ENCODE measurements at places on chromosomes 7 and 10.

- no peak for DNase-seq
These were observed 84.9 kb downstream of the INHBA start for GRCh38 chr7:41617987-41618386.

GRCh38 chr7:5701085-5701914 is 80.2 kb downstream of the RNF216 start:
- DNase-seq: no peak

DNA sequence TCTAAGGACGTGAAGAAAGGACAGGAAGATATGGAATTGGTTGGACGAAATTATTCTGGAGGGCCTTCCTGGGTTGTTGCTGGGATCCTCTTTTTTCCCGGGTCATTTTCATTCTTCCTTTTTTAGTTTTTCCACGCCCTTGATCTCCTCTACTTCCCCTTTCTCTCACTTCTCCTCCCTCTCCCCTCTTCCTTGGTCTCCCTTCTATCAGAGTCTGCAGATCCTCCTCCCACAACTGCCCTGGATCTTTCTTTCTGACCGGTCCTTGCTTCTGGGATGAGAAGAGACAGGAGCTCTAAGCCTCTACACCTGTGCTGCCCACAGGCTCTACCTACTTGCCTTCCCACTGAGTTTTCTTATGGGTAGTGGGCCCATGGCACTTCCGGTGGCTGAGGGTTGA is 103.7 kb upstream of the RELN start:
- no peak for DNase-seq

DNA sequence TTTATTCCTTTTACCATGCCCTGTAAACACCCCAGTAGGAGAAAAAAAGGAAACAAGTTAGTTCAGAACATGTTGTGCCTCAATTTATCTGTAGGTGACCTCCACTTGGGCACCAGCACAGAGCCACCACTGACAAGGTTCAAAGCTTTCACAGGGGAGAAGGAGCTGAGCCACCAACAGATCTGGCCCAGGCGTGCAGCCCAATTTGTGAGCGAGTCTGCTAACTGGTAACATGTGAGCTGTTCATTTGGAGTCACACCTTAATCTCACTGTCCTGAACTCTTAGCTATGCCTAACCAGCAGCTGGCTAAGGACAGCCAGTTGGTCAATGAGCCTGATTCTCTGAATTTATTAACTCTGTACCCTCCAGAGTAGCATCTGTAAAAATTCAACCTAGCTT is 78.4 kb upstream of the CAMK2B start:
- DNase-seq: no peak

GRCh38 chr10:58675321-58675720 is 162.6 kb downstream of the BICC1 start:
- DNase-seq: no peak

DNA sequence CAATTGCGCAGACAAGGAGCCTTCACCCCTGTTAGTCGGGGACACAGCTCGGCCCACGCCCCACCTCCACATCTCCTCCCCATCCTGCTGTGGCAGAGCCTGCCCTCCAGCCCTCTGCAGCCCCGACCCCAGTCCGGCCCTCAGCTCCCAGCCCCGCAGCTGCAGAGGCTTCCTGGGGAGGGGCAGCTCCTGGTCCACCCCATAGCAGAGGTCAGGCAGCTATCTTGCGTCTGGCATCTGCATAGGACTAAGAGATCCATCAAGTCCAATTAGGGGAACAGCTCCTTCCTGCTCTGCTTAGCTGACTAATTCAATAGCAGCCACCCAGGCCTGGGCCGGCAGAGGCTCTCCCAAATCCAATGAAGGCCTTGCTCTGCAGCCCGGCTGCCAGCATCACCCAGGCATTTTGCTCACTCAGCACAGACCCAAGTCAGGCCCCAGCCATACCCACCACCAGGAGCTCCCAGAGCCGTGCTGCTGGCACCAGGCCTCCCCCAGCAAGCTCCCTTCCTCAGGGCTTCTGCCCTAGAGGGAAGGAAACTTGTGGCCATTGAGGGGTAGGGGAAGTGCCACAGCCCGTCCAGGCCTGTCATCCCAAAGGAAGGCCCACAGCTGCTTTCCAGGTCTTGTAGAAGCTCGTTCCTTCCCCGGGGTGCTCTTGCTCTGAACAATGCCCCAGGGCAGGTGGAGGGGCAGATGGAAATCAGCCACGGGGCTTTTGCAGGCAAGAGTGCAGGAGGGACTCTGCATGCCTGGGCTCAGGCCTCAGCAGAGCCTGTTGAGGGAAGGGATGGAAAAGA is 106.2 kb upstream of the RET start:
- DNase-seq: no peak

Data from AG04449 (cell line).